ENCODE measurements at places on chromosomes 1 and 21.

DNA sequence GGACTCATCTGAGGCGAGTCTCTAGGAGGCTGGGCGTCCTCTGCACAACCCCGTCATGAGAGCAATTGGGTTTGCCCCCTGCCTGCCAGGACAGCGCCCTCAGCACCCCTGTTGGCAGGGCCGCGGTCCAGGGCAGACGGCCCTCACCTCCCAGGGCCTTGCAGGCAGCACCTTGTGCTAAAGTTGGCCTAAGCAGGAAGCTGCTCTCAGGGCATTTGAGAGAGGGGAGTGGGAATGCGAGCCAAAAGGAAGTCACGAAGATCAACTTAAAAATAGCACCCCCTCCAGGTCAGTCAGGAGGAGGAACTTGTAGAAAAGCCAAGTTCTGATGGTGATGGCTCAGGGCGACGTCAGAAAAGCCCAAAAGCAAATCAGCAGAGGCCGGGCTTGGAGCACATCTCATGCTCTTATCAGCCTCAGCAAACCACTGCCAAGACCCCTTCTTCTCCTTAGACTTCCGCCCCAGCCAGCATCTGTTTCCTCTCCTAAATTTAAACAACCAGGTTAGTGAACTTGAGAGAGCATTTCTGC is 12.6 kb upstream of the ADORA3 start:
- DNase-seq, result peak; percentile 34

GRCh38 chr1:113684153-113684541 is 75.1 kb downstream of the PHTF1 start:
- DNase-seq, result no peak

- DNase-seq, result no peak
These were observed 132.6 kb upstream of the DUSP10 start for GRCh38 chr1:221874285-221875003.

GRCh38 chr1:29655945-29656850 is 419.9 kb downstream of the PTPRU start:
- DNase-seq, result no peak

GRCh38 chr1:93874025-93874651 is 4.9 kb downstream of the DNTTIP2 start:
- no peak for DNase-seq

GRCh38 chr21:15752763-15753407 is 23.1 kb downstream of the USP25 start:
- no peak for DNase-seq

DNA sequence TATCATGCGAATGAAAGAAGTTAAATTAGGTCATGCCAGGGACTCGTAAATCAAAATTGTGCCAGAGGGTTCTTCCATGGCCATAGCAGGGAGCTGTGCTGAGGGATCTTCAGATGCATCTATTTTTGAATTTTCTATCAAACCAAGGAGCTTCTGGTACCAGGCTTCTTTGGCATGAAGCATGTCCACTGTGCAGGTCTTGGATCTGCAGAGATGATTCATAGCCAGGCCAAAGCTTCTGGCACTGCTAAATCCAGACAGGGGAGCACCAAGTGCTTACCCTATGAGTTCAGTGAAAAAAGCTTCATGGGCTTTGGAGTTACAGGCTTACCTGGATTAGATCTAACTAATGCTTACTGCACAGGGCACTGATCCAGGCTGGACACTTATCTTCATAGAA is 154.2 kb upstream of the DAB1 start:
- DNase-seq, result no peak

- DNase-seq, result peak; percentile 64
These were observed 18.0 kb downstream of the TRIM62 start for GRCh38 chr1:33163621-33164519.

GRCh38 chr1:206550446-206550845 is 43.1 kb downstream of the RASSF5 start:
- DNase-seq, result no peak

DNA sequence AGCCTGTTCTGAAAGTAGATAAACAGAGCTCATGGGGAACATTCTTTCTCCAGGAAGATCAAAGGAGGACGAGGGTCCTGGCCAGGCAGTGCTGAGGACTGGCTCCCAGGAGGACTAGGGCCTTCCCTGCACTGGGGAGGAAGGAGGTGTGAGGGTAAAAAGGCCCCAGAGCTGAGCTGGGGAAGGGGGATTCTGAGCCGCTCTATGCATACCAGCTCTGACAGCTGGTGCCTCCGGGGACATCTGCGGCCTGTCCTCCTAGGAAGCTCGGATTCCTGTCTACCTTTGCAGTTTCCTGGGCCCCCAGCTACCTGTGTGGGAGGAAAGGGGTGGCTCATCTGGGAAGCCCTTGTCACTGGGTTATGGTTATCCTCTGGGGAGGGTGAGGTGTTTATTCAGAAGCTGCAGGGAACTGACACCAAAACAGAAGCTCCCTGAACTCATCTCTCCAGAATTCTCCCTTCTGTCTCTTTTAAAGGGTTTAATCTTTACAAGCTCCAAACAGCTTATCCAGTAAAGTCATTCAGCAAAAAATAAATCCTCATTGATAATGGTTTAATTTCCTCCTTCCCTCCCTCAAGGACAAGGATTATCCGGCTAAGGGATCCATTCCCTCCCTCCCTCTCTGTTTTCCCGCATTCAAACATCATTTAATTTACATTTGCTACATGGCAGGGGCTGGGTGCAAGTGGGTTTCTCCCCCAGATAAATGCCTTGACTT is 31.0 kb downstream of the NENF start:
- DNase-seq, result no peak

DNA sequence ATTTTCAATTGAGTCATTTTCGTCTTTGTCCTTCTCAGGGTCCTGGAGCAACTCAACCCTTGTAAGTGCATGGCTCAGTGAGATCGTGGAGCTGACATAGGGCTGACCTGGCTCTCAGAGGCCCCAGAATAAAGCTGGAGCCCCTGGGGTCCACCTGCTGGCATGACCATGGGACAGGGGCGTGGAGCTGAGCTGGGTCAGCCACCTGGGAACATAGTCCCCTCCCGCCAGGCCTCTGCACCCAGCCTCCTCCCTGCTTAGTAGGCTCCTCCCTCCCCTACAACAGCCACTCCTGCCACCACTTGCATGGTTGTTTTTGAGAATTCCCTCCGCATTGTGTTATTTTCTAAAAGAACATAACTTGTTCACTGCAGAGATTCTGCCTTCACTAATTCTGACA is 3.1 kb upstream of the RIPK4 start:
- no peak for DNase-seq

DNA sequence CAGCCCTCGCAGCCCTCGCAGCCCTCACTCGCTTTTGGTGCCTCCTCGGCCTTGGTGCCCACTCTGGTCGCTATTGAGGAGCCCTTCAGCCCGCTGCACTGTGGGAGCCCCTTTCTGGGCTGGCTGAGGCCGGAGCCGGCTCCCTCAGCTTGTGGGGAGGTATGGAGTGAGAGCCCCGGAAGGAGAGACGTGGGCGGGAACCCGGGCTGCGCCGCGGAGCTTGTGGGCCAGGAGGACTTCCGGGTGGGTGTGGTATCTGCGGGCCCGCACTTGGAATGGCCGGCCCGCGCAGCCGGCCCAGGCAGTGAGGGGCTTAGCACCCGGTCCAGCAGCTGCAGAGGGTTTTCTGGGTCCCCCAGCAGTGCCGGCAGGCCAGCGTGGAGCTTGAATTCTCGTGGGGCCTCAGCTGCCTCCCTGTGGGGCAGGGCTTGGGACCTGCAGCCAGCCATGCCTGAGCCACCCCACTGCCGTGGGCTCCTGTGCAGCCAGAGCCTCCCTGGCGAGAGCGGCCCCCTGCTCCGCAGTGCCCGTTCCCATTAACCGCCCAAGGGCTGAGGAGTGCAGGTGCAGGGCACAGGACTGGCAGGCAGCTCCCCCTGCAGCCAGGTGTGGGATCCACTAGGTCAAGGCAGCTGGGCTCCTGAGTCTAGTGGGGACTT is 9.9 kb upstream of the CFHR2 start:
- DNase-seq, result no peak

DNA sequence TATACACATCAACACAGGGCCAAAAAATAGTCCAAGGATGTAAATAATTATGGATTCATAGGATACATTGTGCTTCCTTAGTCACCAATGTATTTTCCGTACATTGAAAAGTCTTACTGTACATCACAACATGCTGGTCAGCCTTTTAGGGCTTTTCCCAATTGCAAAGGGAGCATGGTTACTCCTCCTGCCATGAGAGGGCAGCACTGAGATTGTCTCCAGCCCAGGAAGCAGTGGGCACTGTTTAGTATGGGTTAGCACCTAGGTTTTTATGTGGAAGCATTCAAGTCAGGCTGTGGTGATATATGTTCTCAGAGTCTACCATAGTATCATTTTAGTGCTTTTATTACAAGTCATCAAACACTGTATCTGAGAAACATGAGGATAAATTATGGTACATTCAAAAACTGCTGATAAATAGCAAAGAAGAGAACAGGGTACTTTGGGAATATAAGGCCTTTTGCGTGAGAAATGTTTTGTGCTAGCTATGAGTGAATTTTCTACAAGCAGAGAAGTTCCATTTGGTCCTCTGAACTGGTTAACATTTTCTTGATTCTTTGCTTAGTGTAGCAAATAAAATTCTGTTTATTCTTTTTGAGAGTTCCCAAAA is 34.0 kb downstream of the ST6GALNAC5 start:
- peak; percentile 27 for DNase-seq

GRCh38 chr1:85857991-85858390 is 149.8 kb upstream of the ZNHIT6 start:
- DNase-seq, result no peak

GRCh38 chr1:8866173-8866791 is 12.2 kb downstream of the ENO1 start:
- DNase-seq, result no peak

DNA sequence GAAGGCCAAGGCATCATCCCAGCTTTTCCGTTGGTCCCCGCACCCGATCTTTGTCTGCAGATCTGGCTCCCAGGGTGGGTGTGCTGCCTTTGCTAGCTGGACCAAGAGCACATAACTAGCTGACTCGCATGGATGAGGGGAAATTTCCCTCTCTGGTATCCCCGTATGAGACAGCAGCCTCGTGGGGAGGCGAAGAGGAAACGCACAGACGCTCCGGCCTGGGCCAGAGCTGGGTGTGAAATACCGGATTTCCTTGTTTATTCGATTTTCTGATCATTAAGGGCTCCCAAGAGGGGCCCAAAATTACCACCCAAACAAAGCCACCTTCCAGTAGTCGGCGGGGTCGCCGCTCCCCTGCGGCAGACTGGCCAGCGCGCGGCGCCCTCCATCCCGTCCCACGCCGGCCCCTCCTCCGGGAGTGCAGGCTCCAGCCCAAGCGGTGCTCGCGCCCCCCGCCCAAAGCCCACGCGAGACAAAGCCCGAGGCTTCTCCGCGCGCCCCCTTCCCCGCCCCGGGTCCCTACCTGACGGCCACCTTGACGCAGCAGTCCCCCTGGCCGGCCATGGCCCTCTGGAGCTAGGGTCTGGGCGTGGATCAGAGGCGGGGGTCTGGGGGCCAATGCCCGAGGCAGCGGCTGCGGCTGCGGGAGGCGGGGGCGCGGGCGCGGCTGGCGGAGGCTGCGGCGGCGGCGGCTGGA is 546 bp downstream of the KIF21B start:
- no peak for DNase-seq

- peak; percentile 26 for DNase-seq
These were observed 115.5 kb upstream of the NCAM2 start for GRCh38 chr21:20882462-20883407.

- DNase-seq, result no peak
These were observed 43.0 kb upstream of the ITPKB start for GRCh38 chr1:226781937-226782609.

- no peak for DNase-seq
These were observed 59.9 kb downstream of the DNM3 start for GRCh38 chr1:171901245-171901644.

DNA sequence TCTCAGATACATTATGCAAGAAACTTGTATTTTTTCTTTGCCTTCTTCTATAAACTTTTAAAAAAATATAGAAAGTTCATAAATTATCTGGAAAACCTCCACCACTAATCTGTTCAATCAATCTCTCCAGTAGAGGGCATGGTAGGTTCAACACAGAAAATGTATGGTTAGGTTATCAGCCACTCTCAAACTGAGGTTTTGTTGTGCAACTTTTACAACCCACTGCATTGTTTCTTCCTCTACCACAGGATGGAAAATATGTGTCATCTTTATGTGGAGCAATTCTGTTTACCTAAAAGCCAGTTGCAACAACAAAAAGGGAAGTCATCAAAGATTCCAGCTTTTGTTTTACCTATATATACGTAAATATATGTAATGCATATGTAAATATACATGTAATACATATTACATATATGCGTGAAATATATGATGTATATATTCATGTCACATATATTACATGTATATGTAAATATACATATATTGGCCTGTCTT is 3.0 kb upstream of the RGS2 start:
- no peak for DNase-seq

- DNase-seq, result no peak
These were observed 63.0 kb downstream of the DPT start for GRCh38 chr1:168665975-168666374.

DNA sequence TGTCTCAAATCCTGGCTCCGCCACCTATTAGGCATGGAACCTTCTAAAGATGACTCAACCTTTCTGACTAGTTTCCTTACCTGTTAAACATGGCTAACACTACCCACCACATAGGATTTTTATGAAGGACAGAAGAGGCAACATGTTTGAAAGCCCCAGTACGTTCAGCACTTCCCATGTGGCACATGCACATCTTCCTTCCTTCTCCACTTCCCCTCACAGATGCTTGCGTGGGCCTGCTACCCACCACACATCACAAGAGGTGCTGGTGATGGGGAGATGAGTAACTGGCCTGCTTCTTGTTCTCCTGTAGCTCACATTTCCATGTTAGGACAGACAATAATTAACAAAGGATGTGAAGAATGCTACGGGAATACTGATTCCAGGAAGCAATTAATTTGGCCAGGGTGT is 7.1 kb downstream of the ZBTB21 start:
- no peak for DNase-seq

DNA sequence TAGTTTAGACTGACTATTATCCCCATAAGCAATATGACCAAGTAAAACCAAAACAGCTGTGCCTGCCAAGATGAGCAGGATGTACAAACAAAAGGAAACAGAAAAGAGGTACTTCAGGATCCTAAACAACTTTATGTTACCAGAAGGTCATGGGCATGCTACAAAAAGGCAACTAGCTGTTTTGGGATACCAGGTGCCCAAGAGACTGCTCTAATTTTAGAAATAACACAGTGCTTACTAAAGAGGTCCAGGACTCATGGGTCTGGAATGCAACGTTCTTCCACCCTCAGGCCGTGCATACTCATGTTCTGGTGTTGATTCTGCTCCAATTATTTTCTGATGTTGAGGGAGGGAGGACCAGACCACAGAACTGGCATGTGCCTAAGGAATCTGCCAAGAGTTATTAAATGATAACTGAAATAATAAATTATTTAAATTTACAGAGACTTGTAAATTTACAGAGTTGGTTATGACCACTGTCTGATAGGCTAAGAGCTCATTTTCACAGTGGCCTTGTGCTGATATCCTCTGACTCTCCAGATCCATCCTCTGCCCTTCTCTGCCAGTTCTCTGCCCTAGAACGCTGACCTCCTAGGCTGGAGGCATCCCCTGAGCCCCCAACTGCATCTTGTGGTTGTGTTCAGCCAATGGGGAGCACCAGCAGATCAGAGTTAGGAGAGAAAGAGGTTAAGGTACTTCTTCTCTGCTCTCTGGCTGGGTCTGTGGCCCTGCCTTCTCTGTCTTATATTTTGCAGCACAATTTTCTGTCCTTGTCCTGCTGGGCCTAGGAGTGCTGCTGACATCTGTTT is 37.7 kb upstream of the BCL10 start:
- DNase-seq, result no peak

- no peak for DNase-seq
These were observed at the start of gene B4GALT2 for GRCh38 chr1:43978551-43979260. Gene B4GALT2, plus strand, starts transcription at chr1:43979210. Its CDS starts 1,951 bp downstream, at chr1:43981161.

GRCh38 chr1:53143527-53143926 is 1.1 kb upstream of the SLC1A7 start:
- no peak for DNase-seq
